ENCODE measurements at places on chromosomes 5 and 9.

- DNase-seq = no peak
These were observed 110.3 kb upstream of the NFIB start for GRCh38 chr9:14424289-14424688.

- DNase-seq = no peak
These were observed 98.4 kb downstream of the MAPKAP1 start for GRCh38 chr9:125608489-125609224.

GRCh38 chr5:38193015-38193581 is 65.3 kb upstream of the EGFLAM start:
- peak; percentile 32 for DNase-seq

- DNase-seq = no peak
These were observed 24.2 kb upstream of the S1PR3 start for GRCh38 chr9:88966894-88967676.

DNA sequence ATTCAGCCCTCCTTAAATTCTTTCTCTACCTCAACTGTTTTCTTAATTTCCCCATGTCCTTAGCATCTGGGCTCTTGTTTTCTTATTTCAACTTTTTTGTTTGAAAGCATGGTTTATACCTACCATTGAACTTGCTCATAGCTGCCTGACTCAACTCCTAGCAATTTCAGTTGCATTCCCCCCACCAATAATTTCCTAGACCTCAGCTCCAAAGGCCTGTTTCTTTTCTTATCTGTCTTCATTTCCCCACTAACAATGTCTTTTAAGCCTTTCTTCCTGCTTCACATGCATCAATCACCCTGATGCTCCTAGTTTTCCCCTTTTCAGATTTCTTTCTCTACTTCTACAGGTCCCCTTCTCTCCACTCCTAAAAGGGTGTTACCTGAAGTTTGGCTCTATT is 129.7 kb upstream of the PDE4D start:
- DNase-seq = no peak

DNA sequence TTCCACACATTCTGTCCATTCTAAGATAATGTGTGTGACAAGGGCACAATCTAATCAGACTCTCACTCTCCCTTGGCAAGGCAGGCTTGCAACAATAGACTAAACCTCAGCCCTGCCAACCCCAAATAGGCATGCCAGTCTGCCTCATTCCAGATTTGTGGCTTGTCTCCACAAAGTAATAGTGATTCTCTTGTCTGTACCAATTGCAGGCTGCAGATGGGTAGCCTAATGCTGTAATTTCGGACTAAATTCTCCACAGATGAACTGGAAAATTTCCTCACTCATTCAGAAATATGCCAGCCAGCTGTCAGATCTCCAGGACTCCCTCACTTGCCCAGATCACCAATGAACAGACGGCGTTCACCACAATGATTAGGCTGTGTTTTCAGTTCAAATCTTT is 413.6 kb downstream of the ELAVL2 start:
- DNase-seq = no peak

GRCh38 chr5:126831156-126831555 is 54.2 kb downstream of the LMNB1 start:
- no peak for DNase-seq

DNA sequence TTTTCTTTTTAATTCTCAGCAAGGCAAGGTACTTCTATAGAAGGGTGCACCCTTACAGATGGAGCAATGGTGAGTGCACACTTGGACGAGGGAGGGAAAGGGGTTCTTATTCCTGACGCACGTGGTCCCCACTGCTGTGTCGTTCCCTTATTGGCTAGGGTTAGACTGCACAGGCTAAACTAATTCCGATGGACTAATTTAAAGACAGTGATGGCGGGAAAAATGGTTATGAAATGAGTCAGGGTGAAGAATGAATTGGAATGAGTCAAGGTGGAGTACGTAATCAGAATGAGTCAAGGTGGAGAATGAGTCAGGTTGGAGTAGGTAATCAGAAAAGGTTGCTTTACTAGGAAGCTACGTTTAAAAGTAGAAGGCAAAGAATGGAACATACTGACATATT is 2.1 kb upstream of the HMGCS1 start:
- no peak for DNase-seq

- peak; percentile 24 for DNase-seq
These were observed 70.0 kb downstream of the RXRA start for GRCh38 chr9:134396258-134396742.

DNA sequence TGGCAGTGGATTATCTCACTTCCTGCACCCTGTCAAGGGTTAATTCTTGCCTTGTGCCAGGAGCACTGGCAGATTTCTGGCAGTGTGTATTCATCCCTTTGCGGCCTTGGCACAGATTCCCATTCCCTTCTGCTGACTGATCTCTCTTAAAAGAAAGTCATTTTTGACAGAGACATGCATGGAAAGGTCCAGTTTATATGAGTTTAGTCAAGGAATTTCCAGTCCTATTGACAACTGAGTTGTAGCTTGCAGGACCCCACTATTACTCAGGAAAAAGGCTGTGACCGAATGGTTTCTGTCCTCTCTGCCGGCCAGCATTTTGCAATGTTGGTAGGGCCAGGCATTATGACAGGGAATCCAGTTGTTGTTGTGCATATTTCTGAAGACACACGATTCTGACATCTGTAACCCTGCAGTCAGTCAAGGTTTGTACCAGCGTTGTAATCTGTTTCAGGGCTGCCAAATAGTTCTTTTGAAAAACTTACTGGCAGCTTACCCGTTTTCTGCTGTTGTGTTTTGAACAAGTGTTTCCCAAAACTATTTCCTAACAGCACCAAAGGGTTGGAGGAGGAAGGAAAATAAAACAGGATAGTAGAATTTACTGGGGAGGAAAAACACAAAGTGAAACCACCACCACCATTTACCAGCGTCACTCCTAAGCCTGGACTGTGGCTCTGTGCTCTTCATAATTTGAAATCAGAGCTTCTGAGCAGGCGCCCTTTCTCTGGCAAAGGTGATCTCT is 243.4 kb upstream of the KLF4 start:
- no peak for DNase-seq

GRCh38 chr9:27722866-27723265 is 149.6 kb upstream of the C9orf72 start:
- no peak for DNase-seq

DNA sequence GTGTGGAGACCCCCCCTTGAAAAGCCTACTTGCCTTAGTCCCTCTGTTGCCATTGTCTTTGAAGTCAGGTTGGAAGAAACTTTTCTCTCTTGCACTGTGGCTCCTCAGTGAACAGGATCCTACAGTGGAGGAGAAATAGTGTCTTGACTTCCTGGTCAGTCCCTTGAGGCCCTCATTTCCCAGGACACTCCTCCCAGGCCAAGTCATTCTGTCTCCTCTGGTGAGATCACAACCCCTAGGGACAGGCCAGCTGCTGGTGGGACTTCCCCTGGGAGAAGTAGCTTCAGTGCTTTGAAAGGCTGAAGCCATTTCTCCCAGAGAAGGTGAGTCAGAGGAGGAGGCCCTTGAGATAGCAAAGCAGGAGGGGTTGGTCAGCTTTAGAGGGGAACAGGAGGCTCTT is 10.1 kb upstream of the GRIA1 start:
- DNase-seq = no peak

DNA sequence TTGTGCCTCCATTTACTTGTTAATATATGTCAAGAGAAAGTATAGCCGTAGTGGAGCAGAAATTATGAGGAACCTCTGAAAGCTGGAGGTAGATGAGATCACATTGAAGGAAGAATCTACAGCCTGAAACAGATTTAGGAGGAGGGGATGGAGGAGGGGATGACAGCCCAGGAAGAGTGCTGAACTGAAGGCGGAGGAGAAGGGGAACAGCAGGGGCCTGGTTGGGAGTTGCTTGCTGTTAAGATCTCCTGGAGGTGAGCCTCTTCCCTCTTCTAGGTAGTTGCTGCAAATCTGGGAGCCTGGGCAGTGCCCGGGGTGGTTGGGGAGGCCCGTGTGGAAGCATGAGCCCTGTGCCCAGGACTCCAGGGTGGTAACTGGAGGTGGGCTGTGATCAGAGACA is 111.8 kb upstream of the SEMA6A start:
- DNase-seq = no peak

GRCh38 chr9:130363755-130364404 is 80.9 kb upstream of the ASS1 start:
- no peak for DNase-seq

DNA sequence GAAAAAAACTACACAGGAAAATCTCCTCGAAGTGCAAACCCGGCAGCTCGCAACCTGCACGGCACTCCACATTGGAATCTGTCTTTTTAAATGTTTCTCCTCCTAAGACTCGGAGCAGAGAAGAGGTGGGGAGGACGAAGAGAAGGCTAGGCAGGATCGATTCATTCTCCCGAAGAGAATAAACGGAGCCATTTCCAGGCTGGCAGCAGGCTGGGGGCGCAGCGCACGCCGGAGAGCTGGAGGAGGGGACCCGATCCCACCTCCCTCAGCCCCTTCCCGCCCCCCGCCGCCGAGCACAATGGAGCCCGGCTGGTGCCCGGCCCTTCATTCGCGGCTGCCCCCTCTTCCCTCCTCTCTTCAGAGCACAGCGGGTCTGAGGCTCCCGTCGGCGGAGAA is 628 bp downstream of the HOMER1 start:
- no peak for DNase-seq

- no peak for DNase-seq
These were observed 2.3 kb downstream of the COL27A1 start for GRCh38 chr9:114157516-114158176.

DNA sequence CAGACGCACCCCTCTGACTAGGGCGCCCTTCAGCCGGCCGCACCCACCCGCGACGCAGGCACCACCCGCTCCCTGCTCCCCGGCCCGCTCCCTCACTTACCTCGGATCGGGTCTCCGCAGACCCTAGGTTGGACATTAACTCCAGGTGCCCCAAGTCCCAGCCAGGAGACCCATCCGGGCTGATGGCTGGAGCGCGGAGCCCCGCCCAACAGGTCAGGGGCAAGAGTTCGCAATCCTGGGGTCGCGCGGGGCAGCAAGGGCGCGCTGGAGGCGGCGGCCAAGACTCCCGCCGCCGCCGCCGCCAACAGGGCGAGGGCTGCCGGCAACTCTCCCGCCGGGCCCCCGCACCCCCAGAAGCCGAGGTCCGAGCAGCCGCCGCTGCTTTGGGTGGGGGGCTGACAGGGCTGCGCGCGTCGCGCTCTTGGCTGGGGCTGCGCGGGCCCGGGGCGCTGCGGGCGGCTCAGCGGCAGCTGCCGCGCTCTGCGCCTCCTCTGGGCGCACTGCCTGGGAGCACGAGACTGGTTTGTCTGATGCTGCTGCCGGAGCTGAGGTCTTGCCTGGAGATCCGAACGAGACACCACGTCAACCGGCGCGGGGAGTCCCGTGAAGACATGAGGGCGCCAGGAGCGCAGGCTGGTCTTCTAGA is at the start of gene GDNF:
Gene GDNF, minus strand, starts transcription at position 635 of the 646 bp plus-strand sequence. CDS start 5,245 bp downstream, outside the sequence.
- no peak for DNase-seq

DNA sequence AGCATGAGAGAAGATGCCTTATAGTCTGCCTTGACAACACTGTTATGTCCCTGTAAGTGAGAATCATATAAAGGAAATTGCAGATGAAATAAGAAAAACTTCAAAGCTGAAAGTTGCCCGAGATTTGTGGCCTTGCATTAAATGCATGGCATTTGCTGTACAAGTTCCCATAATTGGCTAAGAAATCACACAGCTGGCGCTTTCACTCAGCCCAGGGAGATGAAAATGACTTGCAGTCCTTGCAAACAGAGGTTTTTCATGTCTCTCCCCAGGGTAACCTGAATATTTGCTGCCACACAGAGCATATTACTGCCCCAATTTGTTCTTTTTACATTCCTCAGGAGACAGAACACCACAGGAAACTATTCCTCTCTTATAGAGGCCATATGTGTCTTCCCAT is 174.8 kb downstream of the FAM114A2 start:
- DNase-seq = no peak

GRCh38 chr9:28750136-28750535 is 1176.9 kb upstream of the C9orf72 start:
- no peak for DNase-seq

DNA sequence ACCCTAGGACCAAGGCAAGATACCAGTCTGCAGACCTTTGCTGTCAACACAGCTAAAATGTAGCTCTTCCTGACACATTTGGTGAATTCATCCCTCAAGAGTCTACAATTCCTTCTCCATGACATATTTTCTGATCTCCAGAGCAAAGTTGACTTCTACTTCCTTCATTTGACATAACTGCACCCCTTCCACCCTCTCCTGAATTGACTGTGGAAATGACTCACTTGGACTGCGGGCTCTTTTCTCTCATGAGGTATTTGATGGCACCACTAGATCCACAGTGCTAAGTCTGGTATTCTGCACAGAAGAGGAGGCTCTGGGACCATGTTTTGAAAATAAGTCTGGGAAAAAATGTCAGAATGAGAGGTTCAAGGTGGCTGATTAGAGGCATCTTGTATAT is 338.4 kb upstream of the TRPC7 start:
- no peak for DNase-seq

GRCh38 chr9:124834591-124834990 is 18.7 kb upstream of the WDR38 start:
- DNase-seq = no peak
